Retina (tissue), 1 donor: ENCODE measurements at places on chromosomes 13 and 19.
A peak's percentile ranks its signal among the peaks of the same experiment; 100 is the strongest.

- no peak for DNase-seq
Observed at GRCh38 chr13:46995874-46996273, 99.0 kb upstream of the HTR2A start.

- no peak for DNase-seq
Observed at GRCh38 chr13:24202215-24202614, 41.7 kb downstream of the SPATA13 start.

GRCh38 chr19:16859626-16860025 is 29.2 kb upstream of the F2RL3 start:
- DNase-seq, result no peak

DNA sequence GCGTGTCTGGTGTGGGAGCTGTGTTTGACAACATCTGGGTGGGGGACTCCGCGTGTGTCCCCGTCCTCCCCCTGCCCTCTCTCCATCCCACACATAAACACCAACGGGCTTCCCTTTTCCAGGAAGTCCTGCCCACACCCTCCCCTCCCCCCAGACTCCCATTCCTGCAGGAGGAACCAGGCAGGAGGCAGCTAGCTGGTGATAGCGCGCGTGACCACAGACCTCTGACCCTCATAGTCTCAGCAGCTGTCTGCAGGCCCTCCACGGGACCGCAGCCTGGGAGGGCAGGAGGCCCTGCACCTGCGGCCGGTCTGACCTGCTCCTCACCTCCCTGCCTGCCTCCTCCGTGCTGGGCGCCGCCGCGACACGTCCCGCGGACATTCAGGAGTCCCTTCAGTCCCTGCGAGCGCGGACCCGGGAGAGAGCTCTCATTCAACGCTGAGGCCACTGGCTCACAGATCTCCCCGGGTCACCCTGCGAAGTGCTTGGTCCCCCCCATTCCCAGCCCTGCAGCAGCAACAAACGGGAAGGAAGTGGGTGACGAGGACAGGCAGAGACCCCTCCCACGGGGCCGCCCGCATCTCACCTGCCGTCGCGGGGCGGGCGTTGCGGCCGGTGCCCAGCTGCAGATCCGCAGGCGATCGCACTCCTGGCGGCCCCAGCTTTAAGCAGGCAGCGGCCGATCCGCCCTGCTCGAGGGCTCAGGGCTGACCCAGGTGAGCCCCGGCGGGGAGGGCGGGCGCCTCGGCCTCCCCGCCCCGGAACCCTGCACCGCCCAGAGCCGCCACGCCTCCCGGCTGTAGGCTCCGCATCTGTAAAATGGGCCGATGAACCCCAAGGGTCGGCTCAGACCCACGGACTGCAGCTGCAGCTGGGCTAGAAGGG is 1.1 kb upstream of the ACP5 start:
- DNase-seq, result peak; percentile 58

- DNase-seq, result peak; percentile 46
Observed at GRCh38 chr19:4278010-4278409, 1.1 kb upstream of the SHD start.

- DNase-seq, result no peak
Observed at GRCh38 chr19:52710538-52710937, 24.3 kb downstream of the ZNF611 start.

GRCh38 chr19:56177564-56178243 is 1.9 kb downstream of the GALP start:
- no peak for DNase-seq

DNA sequence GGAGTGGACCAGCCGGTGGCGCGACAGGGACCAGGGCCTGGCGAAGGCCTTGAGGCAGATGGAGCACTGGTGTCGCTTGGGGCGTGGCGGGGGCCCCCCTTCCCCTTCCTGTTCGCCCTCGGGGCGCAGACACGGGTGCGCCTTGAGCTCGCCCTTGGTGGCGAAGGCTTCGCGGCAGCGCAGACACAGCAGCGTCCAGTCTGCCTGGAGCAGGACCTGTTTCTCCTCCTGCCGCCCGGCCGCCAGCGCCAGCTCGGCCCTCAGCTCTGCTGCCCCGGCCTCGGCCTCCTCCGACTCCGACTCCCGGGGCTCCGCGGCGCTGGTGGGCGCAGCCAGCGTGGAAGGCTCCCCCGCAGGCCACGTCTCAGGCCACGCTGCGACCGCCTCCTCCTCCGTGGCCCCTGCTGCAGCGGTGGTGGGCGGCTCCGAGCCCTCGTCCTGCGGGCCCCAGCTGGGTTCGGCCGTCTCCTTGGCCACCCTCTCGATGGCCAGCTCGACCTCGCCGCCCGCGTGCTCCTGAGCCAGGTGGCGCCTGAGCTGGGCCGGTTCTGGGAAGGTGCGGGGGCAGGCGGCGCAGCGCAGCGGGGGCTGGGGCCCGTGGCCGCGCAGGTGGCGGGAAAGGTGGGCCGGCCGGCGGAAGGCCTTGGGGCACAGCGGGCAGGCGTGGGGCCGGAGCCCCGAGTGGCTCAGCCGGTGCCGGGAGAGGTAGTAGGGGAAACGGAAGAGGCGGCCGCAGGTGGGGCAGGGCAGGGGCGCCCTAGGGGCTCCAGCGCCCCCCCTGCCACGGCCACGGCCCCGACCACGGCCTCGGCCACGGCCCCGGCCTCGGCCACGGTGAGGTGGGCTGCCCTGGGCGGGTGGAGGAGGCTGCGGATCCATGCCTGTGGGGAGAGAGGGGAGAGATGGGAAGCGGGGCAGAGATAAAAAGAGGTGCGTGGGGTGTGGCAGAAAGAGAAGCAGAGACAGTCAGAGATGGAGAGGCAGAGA is 1.6 kb downstream of the ZNF579 start:
- no peak for DNase-seq

GRCh38 chr19:50817941-50818858 is 5.4 kb downstream of the KLK1 start:
- DNase-seq, result peak; percentile 86

DNA sequence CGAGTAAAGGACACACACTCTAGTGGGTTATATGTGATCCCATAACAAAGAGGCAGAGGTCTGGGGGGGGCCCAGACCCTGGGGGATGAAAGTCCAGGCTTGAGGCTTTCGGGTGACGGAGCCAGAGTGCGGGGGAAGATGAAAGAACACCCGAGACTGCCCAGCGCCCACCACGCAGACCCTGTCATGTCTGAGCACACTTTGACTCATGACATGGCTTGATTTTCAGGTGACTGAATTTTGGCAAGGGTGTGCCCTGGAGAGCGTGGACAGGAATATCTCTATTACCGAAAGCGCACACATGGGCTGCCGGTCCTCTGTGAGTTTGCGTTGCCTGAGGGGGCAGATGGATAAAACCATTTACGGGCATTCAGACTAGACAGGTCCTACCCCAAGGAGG is 192.0 kb upstream of the SOX1 start:
- DNase-seq, result no peak

DNA sequence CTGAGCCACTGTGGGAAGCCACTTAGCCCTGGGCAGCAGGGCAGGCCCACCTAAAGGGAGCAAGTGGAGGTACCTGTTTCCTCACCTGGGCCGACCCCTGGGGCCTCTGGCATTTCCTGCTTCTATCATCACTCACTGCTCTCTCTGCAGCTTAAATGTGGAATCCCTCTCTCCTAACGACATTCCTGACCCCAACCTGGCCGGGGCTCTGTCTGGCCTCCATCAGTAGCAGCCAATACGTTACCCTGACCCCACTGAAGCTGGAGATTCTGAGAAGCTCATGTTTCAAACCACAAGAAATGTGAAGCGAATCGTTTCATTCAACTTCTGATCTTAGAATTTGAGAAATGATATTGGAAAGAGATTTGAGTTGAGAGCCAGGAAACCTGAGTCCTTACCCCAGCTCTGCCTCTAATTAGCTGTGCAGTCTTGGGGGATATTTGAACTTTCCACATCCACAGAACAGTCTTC is 39.9 kb downstream of the DOCK9 start:
- DNase-seq, result no peak

GRCh38 chr19:31626941-31627340 is 277.7 kb upstream of the TSHZ3 start:
- no peak for DNase-seq

GRCh38 chr19:2274931-2275535 is 6.9 kb downstream of the PEAK3 start:
- DNase-seq, result peak; percentile 83

- DNase-seq, result no peak
Observed at GRCh38 chr13:24243302-24243701, 66.1 kb upstream of the C1QTNF9 start.

GRCh38 chr13:44739120-44739519 is 163.0 kb upstream of the TSC22D1 start:
- DNase-seq, result no peak

GRCh38 chr13:49597043-49597641 is 11.8 kb upstream of the RCBTB1 start:
- no peak for DNase-seq

DNA sequence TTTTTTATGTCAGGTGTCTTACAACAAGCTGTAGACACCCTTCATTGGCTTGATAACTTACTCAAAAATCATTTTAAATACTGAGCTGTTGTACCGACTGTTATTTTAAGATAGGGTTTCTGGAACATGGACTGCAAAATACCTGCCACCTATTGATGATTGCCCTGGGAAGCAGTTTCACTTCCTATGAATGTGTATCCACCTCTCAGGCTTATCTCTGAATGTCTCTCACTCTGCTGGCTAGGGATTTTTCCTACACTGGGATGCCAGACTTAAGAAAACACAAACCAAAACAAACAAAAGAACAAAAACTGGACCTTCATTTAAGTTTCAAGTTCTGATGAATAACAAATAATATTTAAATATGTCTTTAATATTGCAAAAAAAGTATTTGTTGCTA is 663.7 kb downstream of the EFNB2 start:
- DNase-seq, result no peak

DNA sequence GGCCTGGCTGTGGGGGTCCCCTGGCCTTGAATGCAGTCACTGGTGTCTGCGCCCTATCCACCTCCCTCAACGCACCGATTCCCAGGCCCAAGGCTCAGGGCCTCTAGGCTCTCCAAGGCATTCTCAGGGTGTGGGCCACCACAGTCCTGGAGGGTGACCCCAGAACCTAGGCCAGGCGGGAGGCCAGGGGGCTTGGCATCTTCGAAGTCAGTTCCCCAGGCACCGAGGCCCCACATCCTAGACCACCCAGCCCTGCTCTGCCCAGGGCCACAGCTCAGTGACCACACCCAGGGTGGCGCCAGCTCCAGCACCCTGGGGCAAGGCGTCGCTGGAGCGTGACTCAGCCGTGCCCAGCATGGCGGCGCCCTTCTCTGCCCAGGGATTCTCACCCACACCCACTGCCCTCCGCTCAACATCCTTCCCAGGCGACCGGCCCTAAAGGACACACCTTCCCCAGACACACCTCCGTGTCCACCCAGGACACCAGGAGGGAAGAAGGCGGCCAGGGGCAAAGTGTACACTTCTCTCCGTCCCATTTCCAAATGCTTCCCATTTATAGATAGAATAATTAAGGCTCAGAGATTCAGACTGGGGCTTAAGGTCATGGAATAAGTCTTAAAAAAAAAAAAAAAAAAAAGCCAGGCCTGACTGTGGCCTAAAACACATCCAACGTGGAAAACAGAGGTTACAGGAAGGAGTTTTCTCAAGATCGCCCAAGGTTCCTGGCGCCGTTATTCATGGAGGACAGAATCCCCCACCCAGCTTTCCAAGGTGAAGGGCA is 36.4 kb upstream of the NANOS3 start:
- DNase-seq, result no peak

- DNase-seq, result no peak
Observed at GRCh38 chr19:43447655-43448054, 17.8 kb downstream of the LYPD3 start.

DNA sequence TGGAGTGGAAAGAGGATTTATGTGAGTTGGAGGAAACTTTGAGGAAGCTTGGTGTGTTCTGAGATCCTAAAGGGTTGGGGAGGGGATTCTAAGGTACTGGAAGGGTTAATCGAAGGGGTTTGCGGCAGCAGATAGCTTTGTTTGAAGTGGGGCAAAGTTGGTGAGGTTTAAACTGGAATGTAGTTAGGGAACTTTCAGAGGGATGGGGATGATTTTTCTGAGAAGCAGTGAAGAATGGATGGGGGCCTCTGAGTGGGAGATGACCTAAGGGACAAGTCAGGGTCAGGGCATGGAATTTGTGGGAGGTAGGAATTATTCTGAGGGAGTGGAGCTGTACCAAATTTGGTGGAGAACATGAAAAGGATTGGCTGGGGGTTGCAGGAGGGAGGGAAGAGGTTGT is 3.9 kb downstream of the SAE1 start:
- DNase-seq, result no peak

DNA sequence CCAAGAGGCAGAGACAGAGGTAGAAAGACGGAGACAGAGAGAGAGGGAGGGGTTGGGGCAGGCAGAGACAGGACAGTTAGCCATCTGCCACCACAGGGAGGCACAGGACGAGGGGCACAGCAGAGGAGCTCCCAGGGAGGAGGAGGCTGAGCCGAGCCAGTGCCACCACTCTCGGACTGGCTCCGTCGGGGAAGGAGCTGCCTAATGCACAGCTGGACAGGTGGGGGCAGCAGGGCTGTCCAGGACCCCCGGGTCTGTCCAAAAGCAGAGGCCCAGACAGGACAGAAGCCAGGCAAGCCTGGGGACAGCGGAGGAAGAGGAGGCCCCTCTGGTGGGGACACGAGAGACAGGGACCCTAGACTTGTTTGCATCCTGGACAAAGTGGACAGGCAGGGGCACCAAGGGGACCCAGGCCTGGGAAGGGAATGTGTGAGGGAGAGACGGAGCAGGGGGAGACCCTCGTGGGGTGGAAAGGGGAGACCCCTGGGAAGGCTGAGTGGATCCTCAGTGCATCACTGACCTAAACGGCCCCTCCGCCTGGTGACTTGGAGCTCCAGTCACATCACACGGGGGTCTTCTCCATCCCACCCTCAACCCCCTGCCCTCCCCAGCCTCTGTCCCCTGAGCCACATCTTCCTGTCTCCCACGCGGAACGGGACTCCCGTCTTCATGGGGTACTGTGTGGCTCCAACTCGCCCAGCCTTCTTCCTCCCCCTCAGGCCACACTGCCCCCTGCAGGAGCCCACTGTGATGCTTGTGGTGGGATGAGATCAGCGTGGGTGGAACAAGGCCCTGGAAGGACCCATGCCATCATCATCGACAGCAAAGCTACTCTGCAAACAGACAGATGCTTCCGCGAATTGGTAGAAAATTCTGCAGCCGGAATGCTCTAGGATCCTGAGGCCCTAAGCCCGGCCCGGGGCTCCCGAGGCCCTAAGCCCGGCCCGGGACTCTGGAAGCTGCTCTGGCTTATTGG is 915 bp downstream of the F10 start:
- DNase-seq, result no peak

DNA sequence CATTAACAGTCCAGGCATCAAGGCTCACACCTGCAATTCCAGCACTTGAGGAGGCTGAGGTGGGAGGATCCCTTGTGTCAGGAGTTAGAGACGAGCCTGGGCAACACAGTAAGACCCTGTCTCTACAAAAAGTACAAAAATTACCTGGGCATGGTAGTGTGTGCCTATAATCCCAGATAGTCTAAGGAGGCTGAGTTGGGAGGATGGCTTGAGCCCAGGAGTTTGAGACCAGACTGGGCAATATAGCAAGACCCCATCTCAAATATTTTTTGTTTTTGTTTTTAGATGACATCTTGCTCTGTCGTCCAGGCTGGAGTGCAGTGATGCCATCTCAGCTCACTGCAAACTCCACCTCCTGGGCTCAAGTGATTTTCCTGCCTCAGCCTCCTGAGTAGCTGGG is 40.1 kb upstream of the ONECUT3 start:
- no peak for DNase-seq
